ENCODE measurements at places on chromosomes 12 and 14. TPM values are rescaled to one million over a fixed set of nuclear protein-coding genes. Genes with fewer than 3 reads are reported as not detected.

DNA sequence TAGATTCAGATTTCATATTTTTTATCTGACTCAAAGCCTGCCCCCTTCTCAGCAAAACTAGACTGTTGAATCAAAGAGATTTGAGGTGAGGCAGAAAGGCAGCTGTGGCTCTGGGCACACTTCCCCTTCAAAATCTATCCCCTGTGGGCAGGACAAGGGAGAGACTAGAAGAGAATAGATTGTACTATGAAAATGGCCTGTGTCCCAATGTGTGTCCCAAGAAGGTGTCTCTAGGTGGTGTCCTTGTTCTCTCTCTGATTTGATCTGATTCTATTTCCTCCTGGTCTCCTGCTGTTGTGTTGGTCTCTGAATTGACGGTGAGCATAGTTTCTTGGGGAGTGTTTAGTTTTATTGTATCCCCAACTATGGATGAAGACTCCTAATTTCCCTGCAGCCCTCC is 565.8 kb upstream of the ATP2B1 start:
- no peaks in the 10 kb centered on the region for H3K27me3 ChIP-seq
- H3K36me3 ChIP-seq: no peaks in the 10 kb centered on the region
- no peaks in the 10 kb centered on the region for H3K4me1 ChIP-seq
- no peak overlapping the region for H3K4me3 ChIP-seq

DNA sequence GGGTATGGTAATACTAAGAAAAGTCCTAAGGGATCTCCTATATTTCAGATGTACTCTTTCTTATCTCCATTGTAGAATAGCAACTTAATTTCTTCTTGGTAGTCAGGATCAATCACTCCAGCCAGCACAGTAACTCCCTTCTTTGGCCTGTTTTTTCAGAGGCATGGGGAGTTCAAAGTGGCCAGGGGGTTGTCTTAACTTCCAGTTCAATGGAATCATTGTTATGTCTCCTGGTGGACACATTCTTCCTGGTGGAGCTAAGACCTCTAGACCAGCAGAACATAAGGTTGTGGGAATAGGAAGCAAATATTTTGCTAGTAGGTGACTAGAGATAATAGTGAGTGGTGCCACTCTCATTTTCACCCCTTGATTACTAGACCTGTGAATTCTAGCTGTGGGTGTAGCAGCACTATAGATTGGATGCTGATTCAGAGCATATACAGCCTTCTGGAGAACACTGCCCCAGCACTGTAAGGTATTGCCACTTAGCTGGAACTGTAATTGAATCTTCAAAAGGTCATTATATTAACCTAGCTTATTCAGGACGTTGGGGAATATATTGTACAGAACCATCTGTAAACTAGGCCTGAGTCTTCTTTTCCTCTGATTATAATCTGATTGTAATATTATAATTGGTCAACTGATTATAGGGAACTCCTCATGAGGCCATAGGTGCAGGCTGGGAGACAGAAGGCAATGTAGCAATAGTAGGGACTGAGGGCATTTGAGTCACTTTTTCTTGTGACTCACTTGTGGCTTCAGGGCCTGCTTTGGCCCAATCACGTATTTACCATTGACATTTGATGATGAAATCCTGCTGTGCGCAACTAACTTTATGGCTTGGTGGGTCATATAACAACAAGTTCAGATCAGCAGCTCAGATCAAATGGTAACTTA is 60.2 kb upstream of the ATP2B1 start:
- no peaks in the 10 kb centered on the region for H3K27me3 ChIP-seq
- no peak overlapping the region for H3K4me3 ChIP-seq
- no peaks in the 10 kb centered on the region for H3K4me1 ChIP-seq
- no peak overlapping the region for H3K27ac ChIP-seq
- no peak for DNase-seq
- no peaks in the 10 kb centered on the region for H3K36me3 ChIP-seq

GRCh38 chr12:72209086-72209485 is 63.1 kb upstream of the TRHDE start:
- no peak overlapping the region for H3K4me3 ChIP-seq
- H3K27ac ChIP-seq: no peak overlapping the region
- no peaks in the 10 kb centered on the region for H3K36me3 ChIP-seq
- no peak for DNase-seq
- H3K4me1 ChIP-seq: no peaks in the 10 kb centered on the region

GRCh38 chr12:52217223-52217622 is 15.8 kb upstream of the KRT7 start:
- H3K36me3 ChIP-seq: no peaks in the 10 kb centered on the region
- peaks cover 28% of the 10 kb centered on the region for H3K4me1 ChIP-seq
- H3K27me3 ChIP-seq: no peaks in the 10 kb centered on the region
- DNase-seq: peak; percentile 81
- H3K27ac ChIP-seq: peak overlapping the region; percentile 44
- no peak overlapping the region for H3K4me3 ChIP-seq

DNA sequence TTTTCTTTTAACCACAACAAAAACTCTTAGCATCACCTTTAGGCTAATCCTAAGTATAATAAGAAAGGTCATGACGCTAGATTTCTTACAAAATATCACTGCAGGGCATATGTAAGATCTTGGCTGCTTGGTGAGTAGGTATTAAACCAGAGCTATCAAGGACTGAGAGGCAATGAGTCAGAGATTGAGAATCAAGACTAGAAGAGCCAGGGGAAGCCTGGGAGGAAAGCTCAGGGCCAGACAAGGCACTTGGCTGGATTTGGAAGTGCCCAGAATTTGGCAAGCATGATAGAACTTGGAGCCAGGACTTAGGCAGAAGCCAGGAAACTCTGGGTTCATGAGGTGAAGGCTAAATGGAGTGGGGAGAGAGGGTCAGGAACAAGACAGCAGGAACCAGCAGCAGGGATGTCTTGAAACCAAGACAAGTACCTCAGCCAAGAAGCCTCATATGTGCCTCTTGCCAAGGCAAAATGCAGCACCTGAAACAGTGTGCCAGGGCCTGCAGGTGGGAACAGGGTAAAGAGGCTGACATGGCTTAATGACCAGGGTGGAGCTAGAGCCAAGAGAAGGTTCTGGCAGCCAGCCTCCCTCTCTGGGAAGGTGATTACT is 49.9 kb downstream of the PTHLH start:
- no peak for DNase-seq
- H3K27ac ChIP-seq: no peak overlapping the region
- H3K36me3 ChIP-seq: no peaks in the 10 kb centered on the region
- no peaks in the 10 kb centered on the region for H3K4me1 ChIP-seq

- no peaks in the 10 kb centered on the region for H3K36me3 ChIP-seq
- H3K27ac ChIP-seq: no peak overlapping the region
- no peaks in the 10 kb centered on the region for H3K27me3 ChIP-seq
- H3K4me1 ChIP-seq: no peaks in the 10 kb centered on the region
- H3K4me3 ChIP-seq: no peak overlapping the region
Observed at GRCh38 chr14:23441076-23441475, 5.6 kb upstream of the MYH7 start.

DNA sequence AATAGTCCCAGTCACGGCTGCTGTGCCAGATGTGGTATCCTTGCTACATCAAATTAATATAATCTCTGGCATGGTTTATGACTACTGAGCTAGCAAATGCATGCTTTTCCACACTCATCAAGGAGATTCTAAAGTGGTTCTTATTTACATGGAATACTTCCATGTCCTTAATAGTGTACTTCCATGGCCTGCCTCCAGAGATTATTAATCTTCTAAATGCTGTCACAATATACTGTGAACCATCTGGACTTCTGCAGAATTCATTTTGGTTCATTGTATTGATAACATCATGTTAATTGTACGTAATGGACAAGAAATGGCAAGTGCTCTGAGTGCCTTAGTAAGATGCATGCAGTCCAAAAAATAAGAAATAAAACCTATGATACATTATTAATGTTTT is 230.8 kb downstream of the NUAK1 start:
- no peaks in the 10 kb centered on the region for H3K4me1 ChIP-seq
- no peak overlapping the region for H3K27ac ChIP-seq
- H3K36me3 ChIP-seq: no peaks in the 10 kb centered on the region
- no peak overlapping the region for H3K4me3 ChIP-seq
- H3K27me3 ChIP-seq: no peaks in the 10 kb centered on the region

- H3K4me1 ChIP-seq: peaks cover 3% of the 10 kb centered on the region
- H3K27ac ChIP-seq: no peak overlapping the region
- no peak overlapping the region for H3K4me3 ChIP-seq
Observed at GRCh38 chr14:95452893-95453712, 63.3 kb downstream of the SYNE3 start.

DNA sequence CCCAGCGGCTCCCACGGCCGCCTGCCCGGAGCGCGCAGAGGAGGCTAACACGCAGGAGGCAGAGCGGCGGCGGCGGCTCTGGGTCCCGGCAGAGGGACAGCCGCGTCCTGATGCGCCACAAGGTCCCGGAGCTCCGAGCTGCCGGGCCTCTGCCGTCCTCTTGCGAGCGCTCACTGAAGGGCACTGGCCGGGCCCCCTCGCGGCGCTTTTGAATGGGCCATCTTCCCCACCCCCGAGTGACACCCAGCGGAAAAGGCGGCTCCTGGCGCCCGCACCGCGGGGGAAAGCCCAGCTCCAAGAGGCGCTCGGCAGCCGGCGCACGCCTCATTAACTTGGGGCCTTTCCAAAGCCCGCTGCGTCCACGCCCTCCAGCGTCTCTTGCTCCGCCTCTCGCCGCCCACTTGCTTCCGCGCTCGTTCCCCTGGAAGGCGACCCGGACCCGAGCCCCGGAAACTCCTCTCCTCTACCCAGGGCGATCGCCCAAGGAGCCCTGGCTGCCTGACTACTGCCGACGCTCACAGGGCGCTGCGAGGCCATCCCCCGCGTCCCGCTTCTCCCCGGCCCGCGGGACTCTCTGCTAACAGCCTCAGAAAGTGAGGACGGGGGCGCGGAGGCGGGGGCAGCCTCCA is at the start of gene PHLDA1:
Gene PHLDA1, minus strand, starts transcription at position 363 of the 629 bp plus-strand sequence.
- H3K27ac ChIP-seq: peak within 1 kb of the TSS; percentile 97
- DNase-seq: peak; percentile 93
- peaks cover 23% of the 10 kb centered on the region for H3K4me1 ChIP-seq
- H3K36me3 ChIP-seq: peaks cover 5% of the 10 kb centered on the region
- peak within 1 kb of the TSS; percentile 73 for H3K4me3 ChIP-seq

- no peaks in the 10 kb centered on the region for H3K4me1 ChIP-seq
- H3K27ac ChIP-seq: no peak overlapping the region
- H3K27me3 ChIP-seq: no peaks in the 10 kb centered on the region
- H3K4me3 ChIP-seq: no peak overlapping the region
- DNase-seq: no peak
Observed at GRCh38 chr14:21997300-21997699, 323.7 kb upstream of the OR4E1 start.

DNA sequence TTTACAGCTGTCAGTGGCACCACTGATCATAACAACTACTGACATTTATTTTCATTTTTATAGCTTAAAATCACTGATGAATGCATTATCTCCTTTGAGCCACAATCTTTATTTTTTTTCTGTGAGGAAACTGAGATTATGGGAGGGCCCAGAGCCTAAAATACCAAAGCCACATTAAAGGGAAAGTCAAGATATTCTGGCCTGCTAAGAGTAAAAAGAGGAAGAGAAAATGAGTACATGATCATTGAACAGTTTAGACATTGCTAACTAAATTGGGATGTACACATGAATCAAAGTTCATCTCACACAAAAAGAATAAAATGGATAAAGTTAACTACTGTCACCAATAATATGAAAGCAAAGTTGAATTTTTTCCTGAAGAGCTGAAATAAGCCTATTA is 170.5 kb upstream of the GARIN2 start:
- no peaks in the 10 kb centered on the region for H3K4me1 ChIP-seq
- no peaks in the 10 kb centered on the region for H3K36me3 ChIP-seq
- H3K4me3 ChIP-seq: no peak overlapping the region

DNA sequence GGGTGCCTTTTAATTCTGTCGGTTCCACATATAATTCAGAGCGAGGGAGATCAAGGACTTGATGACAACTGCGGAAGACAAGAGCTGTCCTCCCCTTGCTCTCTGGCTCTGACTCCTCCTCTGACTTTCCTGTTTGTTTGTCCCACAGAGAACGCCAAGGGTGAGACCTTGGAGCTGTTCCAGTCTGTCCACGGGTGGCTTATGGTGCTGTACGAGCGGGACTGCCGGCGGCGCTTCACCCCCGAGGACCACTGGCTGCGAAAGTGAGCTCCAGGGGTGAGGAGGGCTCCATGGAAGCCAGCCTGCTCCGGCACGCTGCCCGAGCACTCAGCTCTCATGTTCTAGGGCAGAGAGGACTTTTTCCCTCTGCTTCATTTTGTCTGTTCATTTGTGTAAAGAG is 32.8 kb downstream of the UBE3B start:
- H3K27ac ChIP-seq: no peak overlapping the region
- peaks cover 99% of the 10 kb centered on the region for H3K36me3 ChIP-seq
- DNase-seq: no peak

DNA sequence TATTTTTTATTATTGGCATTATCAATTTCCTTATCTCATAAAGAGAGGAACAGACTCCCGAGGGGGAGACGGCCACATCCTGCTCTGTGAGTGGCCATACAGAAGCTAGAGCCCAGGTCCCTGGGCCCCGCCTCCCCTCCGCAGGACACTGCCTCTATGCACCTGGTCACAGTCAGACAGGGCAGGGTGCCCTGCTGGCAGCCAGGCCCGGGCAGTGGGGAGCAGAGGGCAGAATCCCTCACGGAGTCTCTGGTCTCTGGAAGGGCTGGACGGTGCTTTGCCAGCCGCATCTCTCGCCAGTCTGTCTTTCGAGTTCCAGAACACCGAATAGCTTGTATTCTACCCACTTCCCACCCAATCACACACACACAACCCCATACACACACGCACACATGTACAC is 16.4 kb upstream of the CACNA2D4 start:
- no peak overlapping the region for H3K27ac ChIP-seq
- no peak overlapping the region for H3K4me3 ChIP-seq
- H3K36me3 ChIP-seq: peaks cover 17% of the 10 kb centered on the region
- no peak for DNase-seq
- no peaks in the 10 kb centered on the region for H3K27me3 ChIP-seq
- H3K4me1 ChIP-seq: peaks cover 15% of the 10 kb centered on the region

GRCh38 chr12:76520348-76520747 is 39.2 kb downstream of the OSBPL8 start:
- H3K27me3 ChIP-seq: no peaks in the 10 kb centered on the region
- DNase-seq: no peak
- H3K36me3 ChIP-seq: no peaks in the 10 kb centered on the region
- H3K4me3 ChIP-seq: no peak overlapping the region

DNA sequence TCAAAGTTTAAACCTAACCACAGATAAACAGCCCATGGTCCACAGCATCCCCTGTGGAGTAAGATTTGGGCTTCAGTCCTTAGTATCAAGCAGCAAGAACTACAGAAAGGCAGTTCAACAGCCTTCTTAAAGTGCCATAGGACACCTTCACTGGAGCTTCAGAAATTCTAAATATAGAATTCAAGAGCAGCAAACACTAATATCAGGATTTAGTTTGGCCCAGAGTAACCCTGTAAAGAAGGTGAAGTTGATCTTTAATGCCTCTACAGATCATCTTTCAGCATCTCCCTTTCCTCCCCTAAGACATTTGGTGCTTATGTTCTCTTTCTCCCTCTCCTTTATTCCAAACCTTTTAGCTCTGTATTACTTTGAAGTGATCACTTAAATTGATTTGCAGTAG is 59.5 kb upstream of the ARHGAP5 start:
- H3K27ac ChIP-seq: no peak overlapping the region
- peaks cover 2% of the 10 kb centered on the region for H3K4me1 ChIP-seq
- H3K36me3 ChIP-seq: no peaks in the 10 kb centered on the region

LTBP2 gene
- 93.3 TPM for total RNA-seq

RNASE3 gene
- not detected for total RNA-seq

NPFF gene
- total RNA-seq: not detected

HOXC6 gene
- not detected for total RNA-seq

KCNMB4 gene
- total RNA-seq: 5.3 TPM

PAPOLA gene
- total RNA-seq: 129 TPM

KLRD1 gene
- 7.3 TPM for total RNA-seq

FAM161B gene
- 4.7 TPM for total RNA-seq

LRCOL1 gene
- total RNA-seq: 3.7 TPM

TMEM63C gene
- 0.69 TPM for total RNA-seq

CLEC7A gene
- total RNA-seq: 26.2 TPM

PACS2 gene
- 160 TPM for total RNA-seq

TBX5 gene
- 12.3 TPM for total RNA-seq

RBP5 gene
- not detected for total RNA-seq
